ENCODE measurements at places on chromosomes 4 and X. TPM values are rescaled to one million over a fixed set of nuclear protein-coding genes. Genes with fewer than 3 reads are reported as not detected.

POU3F4 gene
- not detected for total RNA-seq

MCTS1 gene
- 18.1 TPM for total RNA-seq

NLGN4X gene
- not detected for total RNA-seq

FAM199X gene
- 16.1 TPM for total RNA-seq

DCAF8L2 gene
- total RNA-seq: not detected

PNMA5 gene
- 0.37 TPM for total RNA-seq

SASH3 gene
- 117 TPM for total RNA-seq

F8A2 gene
- not detected for total RNA-seq

BEX1 gene
- 0.64 TPM for total RNA-seq

TLL1 gene
- total RNA-seq: not detected
